Stimulated activated CD8-positive, alpha-beta memory T cell treated with anti-CD3 and anti-CD28 coated beads, Interleukin-7, amount 100 ng/mL, for 48 hours (primary cell): ENCODE measurements at places on chromosomes 1 and 21.

DNA sequence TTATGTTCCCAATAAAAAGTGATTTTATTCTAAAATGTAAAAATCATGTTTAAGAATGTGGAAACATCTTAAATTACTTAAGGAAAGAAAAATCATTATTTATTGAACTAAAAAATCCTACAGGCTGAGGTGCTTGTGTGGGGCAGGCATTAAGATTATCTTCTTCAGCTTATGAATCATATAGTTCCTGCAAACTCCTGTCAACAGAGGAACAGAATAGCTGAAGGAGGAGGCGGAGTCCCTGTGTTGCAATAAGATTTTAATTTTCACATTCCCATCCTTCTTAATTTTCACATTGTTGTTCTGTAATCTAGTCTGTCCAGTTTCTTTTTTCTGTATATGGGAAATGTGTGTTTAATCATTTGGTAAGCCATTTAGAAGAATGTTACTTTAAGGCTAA is 20.6 kb upstream of the OLFML3 start:
- DNase-seq: no peak

- no peak for DNase-seq
Measured at GRCh38 chr1:172654535-172654934, 4.4 kb upstream of the FASLG start.

GRCh38 chr1:155324717-155325602 is 4.3 kb downstream of the RUSC1 start:
- DNase-seq: no peak

DNA sequence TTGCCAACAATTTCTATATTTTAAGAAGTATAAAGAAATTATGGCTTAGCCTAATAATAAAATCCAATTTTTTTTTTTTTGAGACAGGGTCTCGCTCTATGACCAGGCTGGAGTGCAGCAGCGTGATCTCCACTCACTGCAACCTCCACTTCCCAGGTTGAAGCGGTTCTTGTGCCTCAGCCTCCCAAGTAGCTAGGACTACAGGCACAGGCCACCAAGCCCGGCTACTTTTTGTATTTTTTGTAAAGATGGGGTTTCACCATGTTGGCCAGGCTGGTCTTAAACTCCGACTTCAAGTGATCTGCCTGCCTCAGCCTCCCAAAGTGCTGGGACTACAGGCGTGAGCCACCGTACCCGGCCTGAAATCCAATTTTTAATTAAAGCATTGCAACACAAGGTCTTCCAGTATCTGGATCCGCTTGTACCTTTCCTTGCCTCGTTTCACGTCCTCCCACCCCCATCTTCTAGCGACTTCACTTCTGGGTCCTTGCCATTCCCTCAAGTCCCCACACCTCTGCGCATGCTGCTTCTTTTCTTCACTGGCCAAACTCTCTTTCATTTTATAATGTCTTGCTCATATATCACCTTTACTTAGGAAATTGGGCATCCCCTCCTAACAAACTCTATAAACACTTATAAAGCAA is 2.3 kb downstream of the FUBP1 start:
- DNase-seq: no peak

GRCh38 chr21:19713313-19713712 is 1284.9 kb upstream of the NCAM2 start:
- no peak for DNase-seq

DNA sequence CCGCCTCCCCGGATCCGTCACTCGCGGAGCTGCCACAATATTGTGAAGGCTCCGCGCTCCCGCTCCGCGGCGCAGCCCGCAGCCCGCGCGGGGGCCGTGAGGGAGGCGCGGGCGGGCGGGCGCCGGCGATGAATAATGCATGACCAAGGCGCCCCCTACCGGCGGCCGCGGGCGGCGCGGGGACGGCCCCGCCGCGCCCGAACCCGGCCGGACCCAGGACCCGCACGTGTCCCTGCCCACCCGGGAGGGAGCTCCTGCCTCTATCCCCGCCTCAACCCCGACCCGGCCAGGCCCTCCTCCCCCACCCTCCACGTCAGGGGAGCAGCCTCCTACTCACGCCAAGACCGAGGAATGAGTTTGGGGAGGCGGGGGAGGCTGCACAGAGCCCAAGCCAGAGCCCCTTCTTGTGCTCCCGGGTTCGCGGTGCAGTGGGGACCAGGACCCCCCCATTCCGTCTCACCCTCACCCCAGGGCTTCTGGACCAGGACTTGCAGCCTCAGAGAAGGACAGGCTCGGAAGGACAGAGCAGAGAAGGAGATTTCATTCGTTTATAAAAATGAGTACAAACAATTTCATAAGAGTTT is 70.8 kb upstream of the CASZ1 start:
- no peak for DNase-seq

GRCh38 chr1:39149509-39149908 is 55.0 kb upstream of the MACF1 start:
- no peak for DNase-seq

GRCh38 chr1:213934649-213935048 is 53.1 kb upstream of the PROX1 start:
- DNase-seq: no peak

DNA sequence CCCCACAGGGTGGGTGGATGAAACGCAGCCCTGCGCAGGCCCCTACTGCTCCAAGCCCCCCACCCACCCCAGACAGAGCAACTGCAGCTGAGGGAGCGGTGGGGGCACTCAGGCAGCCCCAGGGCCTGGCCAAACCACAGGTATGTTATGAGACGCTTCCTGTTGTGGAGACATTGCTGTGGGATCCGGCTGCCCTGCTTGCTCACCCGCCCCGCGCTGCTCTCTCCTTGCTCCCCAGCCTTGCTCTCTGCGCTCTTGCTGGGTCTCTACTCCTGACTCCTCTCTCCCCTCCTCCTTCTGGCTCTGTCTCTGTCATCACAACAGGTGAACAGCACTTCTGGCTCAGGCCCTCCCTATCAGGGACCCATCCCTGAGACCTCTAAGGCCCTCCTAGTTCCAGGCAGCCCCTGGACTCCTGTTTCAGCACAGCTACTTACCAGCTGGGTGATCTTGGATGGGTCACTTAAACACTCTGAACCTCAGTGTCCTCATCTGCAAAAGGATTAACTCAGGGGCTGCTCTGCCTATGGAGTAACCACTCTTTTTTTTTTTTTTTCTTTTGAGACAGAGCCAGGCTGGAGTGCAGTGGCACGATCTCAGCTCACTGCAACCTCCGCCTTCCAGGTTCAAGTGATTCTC is 15.9 kb downstream of the COL8A2 start:
- no peak for DNase-seq

GRCh38 chr1:7013833-7014639 is 228.8 kb downstream of the CAMTA1 start:
- DNase-seq: no peak

DNA sequence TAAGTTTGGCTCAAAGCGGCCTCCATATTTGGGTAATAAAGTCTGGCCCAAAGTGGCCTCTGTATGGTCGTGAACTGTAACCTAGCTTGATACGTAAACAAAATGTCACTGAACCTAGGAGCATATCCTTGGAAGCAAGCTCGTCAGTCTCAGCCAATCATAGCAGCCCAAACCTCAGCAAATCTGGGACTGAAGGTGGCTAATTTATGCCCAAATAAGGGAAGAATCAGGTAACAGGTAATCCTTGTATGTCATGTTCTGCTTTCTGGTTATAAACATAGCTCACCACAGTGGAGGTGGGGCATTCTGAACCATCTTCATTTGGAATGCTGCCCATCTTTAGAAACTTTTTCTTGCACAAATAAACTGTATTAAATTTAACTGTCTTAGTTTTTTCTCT is 281.1 kb downstream of the TTLL7 start:
- no peak for DNase-seq

GRCh38 chr21:34635307-34635706 is 20.4 kb upstream of the RCAN1 start:
- no peak for DNase-seq

DNA sequence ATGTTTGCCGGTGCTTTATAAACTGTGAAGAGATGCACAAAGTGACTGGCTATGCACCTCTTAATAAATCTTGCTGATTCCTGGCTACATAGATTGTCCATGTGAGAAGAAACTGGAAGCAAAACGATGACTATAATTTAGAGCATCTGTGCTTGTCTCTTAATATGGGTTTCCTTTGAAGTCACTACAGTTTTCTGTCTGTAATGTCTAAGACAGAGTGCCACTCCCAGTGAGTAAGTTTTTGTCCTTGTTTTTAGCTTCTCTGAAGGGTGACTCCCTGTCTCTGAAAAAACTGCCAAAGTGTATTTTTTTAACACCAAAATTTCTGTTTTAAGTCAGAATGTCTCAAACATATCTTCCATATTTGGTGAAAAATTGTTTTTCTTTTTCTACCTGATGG is 175.1 kb downstream of the FASLG start:
- DNase-seq: no peak

DNA sequence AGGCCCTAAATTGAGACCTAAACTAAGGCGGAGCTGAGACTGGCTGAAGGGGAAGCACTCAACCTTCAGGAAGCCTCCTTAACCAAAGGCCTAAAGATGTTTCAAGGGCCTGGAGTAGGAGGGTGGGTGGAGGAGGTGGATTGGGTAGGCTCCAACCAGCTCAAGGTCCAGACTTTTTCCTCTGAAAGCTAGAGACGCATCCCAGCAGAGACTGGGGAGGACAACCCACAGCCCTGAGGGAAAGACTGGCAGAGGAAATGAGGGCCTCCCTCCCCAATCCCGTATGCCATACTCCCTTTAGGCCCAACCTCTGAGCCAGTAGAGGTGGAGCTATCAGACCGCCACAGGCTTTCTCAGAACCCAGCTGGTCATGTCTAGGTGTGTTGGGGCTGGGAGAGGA is 1.1 kb downstream of the ECM1 start:
- DNase-seq: no peak

DNA sequence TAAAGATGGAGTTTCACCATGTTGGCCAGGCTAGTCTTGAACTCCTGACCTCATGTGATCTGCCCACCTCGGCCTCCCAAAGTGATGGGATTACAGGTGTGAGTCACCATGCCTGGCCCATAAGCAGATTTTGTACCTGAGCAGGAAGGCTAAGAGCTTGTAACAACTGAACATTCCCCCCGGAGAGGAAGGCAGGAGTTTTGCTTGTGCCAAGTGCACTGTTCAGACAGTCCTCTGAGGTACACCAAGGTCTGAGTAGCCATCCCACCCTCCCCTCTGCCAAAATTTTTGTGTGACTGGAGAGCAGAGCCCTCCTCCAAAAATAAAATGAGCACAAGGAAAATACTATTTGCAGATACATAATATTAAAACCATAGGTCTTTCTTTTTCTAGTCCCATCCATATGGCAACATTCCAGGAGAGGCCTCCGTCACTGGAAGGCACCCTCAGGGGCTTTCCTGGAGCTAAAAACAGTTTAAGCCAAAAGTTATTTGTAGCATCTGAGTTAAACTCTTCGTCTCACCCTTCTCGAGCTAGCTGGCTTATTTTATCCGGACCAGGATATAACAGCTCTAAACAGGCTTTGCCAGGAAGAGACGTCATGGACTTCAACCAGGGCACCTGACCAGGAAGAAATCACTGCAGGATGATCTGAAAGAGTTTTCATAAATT is 27.2 kb downstream of the CAPN2 start:
- no peak for DNase-seq

- DNase-seq: peak; percentile 55
Measured at GRCh38 chr1:6127587-6128163, 52.4 kb downstream of the CHD5 start.

- no peak for DNase-seq
Measured at GRCh38 chr1:211559222-211560010, 19.5 kb downstream of the SLC30A1 start.

DNA sequence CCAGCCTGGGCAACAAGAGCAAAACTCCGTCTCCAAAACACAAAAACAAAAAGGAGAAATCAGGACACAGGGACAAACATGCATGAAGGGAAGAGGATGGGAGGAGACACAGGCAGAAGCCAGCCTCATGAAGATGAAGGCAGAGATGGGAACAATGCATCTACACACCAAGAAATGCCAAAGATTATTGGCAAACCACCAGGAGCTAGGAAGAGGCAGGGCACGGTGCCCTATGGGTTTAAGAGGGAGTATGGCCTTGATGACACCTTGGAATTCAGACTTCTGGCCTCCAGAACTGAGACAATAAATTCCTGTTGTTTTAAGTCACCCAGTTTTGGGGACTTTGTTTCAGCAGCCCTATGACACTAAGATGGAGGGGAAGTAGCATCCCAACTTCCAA is 5.2 kb downstream of the TMPRSS3 start:
- DNase-seq: no peak

DNA sequence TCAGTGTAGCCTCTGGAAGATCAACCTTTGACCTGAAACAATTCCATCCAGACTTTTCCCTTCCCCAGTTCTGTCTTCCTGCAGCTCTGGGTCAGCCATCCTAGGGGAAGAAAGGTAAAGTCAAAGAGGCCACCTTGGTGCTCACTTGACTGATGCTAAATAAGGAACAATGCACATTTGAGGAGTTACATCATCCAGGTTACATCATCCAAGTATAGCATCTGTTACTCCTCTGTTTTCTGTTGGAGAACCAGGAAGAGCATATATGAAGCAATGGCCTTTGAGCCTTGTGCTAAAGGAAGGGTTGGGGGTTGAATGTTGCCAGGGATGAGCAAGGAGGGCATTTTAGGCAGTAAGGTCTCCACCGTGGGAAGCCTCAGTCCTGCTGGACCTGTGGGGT is 3.1 kb upstream of the DSCAM start:
- DNase-seq: no peak

GRCh38 chr21:41435706-41436105 is 9.7 kb downstream of the MX1 start:
- DNase-seq: no peak

DNA sequence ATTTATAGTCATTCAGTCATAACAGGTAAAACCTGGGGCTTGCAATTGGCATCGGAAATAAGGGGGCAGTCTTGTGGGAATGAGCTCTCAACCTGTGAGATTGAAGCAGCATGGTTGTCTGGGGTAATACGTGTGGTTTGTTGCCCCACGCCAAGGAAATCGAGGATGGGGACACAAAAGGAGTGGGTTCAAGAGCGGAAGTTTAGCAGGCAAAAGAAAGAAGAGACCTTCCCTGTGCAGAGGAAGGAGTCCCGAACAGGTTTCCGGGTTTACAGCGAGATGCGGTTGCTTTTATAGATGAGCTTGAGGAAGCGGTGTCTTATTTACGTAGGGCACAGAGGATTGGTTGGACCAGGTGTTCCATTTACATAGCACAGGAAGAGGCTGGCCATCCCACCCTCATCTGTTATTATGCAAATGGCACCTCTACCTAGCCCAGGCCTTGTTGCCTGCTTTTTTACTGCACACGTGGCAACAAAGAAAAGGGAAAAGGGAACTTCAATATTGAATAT is 37.3 kb downstream of the IFNAR1 start:
- DNase-seq: no peak

DNA sequence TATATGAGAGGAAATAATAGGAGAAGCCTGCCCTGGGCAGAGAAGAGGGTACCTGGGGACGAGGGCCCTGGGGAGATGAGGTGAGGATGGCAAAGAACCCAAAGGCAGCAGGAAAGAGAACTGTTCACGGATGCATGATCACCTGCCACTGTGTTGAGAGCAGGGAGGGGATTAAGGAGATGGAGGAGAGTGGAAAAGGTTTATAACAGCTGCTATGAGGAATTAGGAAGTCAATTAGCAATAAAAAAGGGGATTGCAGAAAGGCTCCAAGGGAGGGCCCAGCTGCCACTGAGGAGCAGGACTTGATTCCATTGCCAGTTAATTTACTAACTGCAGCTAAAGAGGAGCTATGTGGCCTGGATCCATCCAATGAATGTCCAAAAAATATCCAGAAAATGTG is 61.1 kb downstream of the GFI1 start:
- DNase-seq: no peak

- no peak for DNase-seq
Measured at GRCh38 chr1:54120698-54121481, 31.9 kb downstream of the CDCP2 start.
